ENCODE measurements at places on chromosomes 5 and 9.

DNA sequence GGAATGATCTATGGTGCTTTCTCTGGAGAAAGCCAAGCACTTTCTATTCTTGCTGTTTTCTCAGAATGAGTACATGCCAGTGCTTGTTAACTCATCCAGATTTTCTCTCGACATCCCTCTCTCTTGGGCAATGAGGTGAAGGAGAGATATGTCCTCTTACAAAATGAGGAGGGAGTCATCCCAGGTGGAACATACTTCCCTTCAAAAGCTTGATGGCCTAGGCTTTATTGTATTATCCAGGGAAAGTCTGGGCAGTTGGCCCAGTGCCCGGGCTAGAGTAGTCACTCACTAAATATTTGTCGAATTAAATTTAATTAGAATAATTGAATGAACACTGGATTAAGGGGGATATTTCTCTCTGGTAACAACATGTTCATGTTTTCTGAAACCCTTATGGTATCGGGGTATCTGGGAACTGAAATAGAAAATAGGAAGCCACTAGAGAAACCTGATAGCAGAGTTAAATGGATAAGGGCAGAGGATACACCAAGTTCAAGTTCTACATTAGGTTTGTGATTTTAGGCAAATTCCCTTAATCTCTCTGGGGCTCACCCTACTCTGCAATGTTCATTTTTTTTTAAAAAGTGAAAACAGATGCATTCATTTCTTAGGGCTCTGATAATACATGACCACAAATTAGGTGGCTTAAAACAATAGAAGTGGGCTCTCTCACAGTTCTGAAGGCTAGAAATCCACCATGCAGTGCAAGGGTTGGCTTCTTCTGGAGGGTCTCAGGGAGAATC lies 99.6 kb downstream of the LIFR start:
- DNase-seq: no peak

DNA sequence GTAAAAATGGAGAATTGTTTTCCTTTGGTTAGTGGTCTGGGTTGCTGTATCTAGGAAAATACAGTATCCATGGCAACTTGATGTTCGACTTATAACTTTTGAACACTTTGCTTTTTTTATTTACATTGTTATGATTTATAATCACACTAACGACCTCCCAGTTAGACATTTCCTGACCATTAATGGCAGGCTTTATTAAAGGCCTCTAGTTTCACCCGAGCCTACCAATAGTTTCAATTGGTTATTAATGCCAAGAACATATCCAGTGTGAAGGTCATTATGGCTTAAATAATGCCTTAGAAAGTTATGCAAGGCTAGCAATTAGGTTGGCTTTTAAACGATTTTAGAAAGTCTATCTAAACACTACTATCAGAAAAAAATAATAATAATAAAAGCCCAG lies 452.0 kb downstream of the DMRTA1 start:
- no peak for DNase-seq

DNA sequence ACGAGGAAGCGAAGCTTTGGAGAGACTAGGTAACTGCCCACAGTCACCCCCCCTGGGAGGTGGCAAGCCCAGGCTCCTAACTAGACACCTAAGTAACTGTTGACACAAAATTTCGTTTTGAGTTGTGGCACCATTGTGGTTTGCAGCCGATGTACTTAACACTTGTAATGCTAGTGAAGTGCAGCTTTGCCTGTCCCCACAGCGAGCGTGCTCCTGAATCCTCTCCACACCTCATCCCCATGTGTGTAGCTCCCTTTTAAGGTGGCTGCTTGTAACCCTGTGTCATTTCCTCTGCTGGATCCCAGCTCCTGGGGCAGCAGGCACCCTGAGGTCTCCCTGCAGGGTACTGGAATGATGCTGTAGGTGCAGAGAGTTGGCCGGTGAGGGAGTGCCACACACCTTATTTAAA lies 114.9 kb downstream of the TRIO start:
- DNase-seq: no peak

DNA sequence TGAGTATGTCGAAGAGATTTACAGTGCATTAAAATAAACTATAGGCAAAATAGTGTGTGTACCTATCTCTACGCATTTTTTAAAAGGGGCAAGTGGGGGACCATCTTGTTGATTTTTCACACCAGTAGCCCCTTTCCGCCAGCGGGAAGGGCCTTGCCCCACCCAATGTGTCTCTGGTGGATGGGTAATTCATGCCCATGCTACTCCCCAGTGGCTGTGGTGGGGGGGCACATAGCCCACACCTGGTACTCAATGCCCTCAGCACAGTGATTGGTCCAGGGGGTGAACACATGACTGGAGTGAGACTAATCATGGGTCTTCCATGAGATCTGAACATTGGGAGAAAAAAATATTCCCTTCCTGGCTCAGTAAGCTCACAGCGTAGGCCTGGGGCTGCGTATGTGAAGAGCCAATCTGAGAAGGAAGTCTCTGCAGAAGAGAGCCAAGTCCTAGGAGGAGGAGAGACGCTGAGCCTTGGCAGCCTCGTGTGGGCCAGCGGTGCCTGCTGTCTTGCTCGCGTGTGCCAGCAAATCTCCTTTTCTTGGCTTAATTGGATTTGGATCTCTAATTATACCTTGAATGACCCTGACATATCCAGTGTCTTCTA lies 103.4 kb downstream of the ADAMTS2 start:
- DNase-seq: no peak

- no peak for DNase-seq
Observed at GRCh38 chr5:179239256-179240135, 105.8 kb downstream of the ADAMTS2 start.

- DNase-seq: no peak
Observed at GRCh38 chr9:70563010-70563409, 148.6 kb upstream of the KLF9 start.

GRCh38 chr9:14780251-14780650 lies 57.7 kb upstream of the CER1 start:
- no peak for DNase-seq

DNA sequence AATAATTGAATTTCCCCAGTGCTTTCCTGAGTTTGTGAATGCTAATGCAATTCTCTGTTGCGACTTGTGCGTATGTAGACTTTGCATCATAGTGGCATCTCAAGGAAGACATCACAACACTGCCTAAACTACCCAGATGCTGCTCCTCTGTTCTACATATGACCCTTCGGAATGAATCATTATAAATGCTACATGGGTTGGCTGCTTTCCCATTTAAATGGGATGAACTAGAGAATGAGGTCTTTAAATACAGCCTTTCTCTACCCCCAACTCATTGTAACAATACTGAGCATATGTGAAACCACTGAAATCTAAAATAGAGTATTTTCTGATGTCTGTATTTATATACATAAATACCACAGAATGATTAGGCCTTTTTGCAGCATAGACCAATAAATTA lies 136.6 kb upstream of the ICE1 start:
- DNase-seq: no peak

DNA sequence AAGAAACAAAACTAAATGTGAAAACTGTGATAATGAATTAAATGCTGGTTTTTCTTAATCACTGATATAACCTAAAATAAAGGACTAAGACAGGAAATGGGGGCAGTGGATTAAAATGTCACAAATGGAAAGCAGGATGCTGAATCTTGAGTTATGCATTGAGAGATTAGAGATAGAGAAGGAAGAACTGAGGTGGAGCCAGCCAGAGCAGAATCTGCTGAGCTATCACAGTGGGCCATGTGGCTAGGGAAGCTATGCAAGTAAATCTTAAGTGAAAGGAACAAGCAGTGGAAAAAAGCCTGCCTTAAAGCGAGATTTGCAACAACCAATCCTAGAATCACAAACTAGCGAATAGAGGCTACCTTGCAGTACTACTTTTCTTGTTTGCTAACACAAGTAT lies 188.5 kb upstream of the RASA1 start:
- DNase-seq: no peak

DNA sequence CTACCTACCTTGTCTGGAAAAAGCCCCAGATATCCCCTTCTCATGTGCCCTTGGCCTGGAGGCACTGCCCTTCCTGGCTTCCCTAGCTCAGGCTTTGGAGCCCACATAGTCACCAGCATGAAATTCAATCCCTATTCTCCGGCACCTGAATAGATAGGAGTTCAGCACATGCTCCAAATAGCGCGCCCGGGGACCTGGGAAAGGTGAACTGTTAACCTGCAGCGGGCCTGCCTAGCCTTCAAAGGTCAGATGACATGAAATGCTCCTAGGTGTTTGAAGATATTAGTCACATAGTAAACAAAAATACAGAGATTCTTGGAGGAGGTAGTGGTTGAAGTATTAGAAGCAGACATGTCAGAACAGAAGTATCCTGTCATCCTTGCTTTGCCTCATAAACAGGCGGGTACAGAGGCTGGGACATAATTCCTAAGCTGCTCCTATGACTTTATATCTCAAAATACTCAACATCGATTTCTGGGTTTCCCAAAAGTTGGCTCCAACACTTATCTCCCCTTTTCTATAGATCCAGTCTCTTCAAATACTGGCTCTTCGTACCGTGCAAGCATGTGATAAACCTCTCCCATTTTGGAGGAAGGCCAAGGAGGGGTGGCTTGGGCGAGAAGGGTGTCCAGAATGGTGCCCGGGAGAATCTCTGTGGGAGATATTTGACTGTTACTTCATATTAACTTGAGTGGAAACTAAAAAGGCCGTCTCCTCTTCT lies 88.0 kb upstream of the ANKH start:
- no peak for DNase-seq

- DNase-seq: no peak
Observed at GRCh38 chr9:98533132-98533531, 175.6 kb downstream of the GABBR2 start.

- DNase-seq: no peak
Observed at GRCh38 chr9:87830446-87830845, 52.2 kb upstream of the SPATA31E1 start.

DNA sequence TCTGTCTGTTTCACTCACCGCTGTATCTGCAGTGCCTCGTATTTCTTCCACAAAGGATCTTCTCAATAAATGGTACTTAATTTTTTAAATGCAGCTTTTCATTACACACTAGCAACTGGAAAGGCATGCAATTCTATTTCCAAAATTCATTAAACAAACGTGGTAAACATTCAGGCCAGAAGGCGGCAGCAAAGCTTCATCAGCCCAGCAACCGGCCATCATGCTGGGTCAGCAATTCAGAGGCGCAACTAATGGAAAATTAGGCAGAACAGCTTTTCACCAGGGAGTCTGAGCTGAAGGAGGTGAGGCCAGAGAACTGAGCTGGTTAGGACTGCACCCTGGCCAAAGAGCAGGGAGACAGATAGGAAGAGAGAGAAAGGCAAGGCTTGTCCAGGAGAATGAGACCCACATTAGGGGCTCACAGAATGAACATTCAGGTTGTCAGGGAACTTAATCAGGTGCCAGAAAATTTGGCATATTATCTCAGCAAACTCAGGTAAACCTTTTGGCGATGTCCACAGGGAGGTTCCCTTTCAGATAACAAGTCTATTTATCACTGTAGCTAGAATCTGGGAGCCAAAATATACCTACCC lies 17.7 kb upstream of the RNF180 start:
- DNase-seq: no peak

DNA sequence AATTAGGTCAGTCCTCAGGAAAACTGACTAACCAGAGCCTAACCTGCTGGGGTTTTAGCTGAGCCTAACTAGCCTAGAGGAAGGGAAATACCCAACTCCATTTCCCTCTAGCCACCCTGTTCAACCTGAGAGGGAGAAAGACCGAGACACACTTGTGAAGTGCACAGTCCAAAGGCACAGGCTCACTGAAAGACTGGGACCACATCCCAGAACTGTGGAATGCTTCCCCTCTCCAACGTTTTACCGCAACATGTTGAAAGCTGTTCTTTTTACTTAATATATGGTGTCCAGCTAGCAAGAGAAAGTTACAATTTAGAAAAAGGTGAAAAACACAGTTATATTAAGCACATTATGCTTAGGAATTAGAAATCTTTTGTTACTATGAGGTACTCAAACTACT lies 76.8 kb upstream of the SIMC1 start:
- DNase-seq: no peak

DNA sequence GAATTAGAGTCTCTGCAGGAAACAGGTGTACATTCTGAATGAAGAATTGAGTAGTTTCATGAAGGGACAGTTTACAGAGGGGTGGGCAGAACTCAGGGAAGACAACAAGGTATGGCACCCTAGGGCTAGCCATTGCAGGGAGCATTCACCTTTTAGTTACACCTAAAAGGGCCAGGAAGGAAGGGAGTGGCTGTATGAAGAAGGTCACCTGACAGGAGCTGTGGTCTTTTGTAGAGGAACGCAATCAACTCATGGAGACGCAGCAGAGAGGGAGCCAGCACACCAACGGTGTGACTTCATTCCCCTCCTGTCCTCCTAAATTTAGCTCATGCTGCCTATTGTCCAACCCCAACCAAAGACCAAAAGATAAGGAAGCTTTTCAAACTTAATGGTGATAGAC lies 12.7 kb upstream of the ZCCHC7 start:
- no peak for DNase-seq

- no peak for DNase-seq
Observed at GRCh38 chr5:115558388-115558956, 13.9 kb upstream of the FEM1C start.

GRCh38 chr9:137078701-137079400 lies 1.5 kb downstream of the UAP1L1 start:
- no peak for DNase-seq

DNA sequence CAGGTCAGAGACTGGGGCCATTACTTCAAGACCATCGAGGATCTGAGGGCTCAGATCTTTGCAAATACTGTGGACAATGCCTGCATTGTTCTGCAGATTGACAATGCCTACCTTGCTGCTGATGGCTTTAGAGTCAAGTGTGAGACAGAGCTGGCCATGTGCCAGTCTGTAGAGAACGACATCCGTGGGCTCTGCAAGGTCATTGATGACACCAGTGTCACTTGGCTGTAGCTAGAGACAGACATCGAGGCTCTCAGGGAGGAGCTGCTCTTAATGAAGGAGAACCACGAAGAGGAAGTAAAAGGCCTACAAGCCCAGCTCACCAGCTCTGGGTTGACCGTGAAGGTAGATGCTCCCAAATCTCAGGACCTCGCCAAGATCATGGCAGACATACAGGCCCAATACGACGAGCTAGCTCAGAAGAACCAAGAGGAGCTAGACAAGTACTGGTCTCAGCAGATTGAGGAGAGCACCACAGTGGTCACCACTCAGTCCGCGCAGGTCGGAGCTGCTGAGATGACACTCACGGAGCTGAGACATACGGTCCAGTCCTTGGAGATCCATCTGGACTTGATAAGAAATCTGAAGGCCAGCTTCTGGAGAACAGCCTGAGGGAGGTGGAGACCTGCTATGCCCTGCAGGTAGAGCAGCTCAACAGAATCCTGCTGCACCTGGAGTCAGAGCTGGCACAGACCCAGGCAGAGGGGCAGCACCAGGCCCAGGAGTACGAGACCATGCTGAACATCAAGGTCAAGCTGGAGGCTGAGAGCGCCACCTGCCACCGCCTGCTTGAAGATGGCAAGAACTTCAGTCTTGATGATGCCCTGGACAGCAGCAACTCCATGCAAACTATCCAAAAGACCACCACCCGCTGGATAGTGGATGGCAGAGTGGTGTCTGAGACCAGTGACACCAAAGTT lies 9.3 kb downstream of the NIPBL start:
- no peak for DNase-seq

DNA sequence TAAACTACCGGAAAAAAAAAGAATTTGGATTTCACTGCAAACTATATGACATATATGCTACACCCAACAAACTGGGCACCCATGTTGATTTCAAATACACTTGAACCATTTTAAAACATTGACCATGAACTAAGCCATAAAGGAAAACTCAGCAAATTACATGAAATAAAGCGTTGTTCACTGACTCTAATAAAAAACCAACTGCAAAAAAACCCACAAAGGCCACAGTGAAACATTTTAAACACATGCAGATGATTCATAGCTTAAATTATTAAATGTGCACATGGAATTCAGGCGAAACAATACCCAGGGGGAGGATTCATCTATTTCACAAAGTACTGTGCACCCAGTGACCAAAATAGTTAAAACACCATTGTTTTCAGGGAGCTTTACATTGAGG lies 33.3 kb downstream of the MTRR start:
- DNase-seq: no peak

All from stimulated activated CD8-positive, alpha-beta memory T cell treated with anti-CD3 and anti-CD28 coated beads, Interleukin-4, amount 100 ng/mL, for 1 hour (primary cell).